ENCODE measurements at places on chromosomes 6 and 20. TPM values are rescaled to one million over a fixed set of nuclear protein-coding genes. Genes with fewer than 3 reads are reported as not detected.

The ZSCAN12 gene
- total RNA-seq: 6.8 TPM

The HSPA1L gene
- 0.53 TPM for total RNA-seq

- no peak for DNase-seq
Measured at GRCh38 chr6:167684276-167685104, 142.2 kb upstream of the AFDN start.

GRCh38 chr6:169804427-169804826, 53.0 kb downstream of the ERMARD start:
- no peak for DNase-seq

DNA sequence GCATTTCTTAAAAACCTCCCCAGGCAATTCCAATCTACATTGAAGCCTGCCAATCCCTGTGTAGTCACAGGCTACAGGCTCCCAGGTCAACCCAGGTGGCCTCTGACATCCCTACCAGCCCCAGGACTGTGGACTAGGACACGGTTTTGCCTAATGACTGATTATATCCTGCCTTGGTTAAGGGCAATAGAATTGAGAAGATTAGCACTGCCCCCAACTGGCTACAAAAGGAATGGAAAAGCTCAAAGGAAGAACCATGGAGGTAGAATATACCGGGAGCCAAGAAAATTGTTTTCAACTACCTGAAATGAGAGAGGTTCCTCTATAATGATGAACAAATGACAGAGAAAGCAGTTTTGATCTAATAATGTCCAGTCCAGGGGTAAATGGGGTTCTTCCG, 421.1 kb upstream of the AGPAT4 start:
- DNase-seq: no peak

DNA sequence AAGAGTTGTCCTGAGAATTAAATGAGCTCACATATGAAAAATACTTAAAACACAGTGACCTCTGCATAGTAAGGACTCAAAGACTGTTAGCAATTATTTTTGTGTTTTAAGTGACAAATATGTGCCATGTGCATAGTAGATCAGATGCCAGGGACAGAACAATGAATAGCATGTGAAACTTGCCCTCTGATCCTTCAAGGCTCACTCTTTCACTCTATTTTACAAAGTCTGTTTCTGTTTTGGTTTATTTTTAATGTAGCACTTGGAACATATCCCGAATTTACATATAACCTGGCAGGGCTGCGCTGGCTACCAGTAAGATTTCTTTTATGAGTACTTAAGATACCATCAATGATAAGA, 135.5 kb upstream of the TNFAIP3 start:
- no peak for DNase-seq

The HLA-DRA gene
- not detected for total RNA-seq

DNA sequence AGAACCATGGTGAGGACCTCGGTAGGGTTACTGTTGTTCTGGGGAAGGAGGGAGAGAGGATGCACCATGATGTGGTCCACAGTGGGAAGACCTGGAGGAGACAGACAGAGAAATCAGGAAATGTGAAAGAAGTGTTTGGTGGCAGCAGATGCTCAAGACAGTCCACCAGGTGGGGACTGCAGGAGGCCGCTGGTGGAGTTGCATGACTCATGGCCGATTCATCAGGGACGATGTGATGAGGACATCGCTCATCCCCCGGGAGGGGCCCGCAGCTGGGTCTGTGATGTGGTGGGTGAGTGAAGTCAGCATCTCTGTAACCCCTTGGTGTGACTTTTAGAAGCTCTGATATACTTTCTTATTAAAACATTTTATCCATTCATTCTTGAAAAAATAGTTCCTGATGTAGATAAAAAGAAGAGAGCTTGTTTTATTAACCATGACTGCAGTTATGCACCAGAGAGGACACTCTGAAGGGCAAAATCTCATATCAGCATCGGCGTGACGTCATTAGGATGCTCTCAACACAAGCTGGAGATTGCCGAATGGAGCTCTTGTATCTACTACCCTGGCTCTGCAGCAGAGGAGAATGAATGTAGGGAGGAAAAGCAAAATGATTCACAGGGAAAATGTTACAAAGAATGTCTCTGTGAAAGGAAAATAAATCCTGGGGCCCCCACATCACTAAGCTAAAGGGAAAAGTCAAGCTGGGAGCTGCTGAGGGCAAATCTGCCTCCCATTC, 71.2 kb downstream of the RAMACL start:
- peak; percentile 85 for DNase-seq

DNA sequence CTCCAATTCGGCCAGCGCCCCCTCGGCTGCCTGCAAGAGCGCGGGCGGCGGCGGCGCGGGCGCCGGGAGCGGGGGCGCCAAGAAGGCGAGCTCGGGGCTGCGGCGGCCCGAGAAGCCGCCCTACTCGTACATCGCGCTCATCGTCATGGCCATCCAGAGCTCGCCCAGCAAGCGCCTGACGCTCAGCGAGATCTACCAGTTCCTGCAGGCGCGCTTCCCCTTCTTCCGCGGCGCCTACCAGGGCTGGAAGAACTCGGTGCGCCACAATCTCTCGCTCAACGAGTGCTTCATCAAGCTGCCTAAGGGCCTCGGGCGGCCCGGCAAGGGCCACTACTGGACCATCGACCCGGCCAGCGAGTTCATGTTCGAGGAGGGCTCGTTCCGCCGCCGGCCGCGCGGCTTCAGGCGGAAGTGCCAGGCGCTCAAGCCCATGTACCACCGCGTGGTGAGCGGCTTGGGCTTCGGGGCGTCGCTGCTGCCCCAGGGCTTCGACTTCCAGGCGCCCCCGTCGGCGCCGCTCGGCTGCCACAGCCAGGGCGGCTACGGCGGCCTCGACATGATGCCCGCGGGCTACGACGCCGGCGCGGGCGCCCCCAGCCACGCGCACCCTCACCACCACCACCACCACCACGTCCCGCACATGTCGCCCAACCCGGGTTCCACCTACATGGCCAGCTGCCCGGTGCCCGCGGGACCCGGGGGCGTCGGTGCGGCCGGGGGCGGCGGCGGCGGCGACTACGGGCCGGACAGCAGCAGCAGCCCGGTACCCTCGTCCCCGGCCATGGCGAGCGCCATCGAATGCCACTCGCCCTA, 963 bp downstream of the FOXF2 start:
- DNase-seq: peak; percentile 29

The PM20D2 gene
- total RNA-seq: 7.1 TPM

GRCh38 chr20:19211661-19212468, 577 bp upstream of the SLC24A3 start:
- DNase-seq: no peak

DNA sequence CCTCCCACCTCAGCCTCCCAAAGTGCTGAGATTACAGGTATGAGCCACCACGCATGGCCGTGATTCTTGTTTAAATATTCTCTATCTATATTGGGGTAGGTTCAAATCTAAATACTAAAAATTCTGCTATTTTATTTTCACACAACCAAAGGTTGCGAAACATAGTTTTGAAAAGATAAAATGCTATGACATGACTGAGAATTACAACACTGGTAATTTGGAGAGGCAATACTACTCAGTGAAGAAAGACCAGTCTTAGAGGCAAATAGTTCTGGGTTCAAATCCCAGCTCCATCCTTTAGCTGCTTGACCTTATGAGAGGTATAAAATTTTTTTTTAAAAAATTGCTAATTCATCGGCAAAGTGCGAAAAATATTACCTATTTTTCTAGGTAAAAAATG, 137.0 kb upstream of the PREP start:
- DNase-seq: no peak

DNA sequence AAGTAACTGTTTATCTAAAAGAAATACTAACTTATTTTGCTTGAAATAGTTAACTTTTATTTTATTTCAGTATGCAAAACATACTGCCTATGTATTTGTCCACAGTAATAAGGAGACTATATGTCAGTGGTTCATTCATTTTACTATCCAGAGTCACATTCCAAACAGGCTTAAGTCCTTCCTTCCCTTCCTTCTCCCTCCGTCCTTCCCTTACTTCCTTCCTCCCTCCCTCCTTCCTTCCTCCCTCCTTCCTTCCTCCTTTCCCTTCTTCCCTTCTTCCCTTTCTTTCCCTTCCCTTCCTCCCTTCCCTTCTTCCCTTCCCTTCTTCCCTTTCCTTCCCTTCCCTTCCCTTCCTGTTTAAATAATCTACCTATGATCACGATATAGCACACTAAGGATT, 899.2 kb downstream of the EYS start:
- no peak for DNase-seq

GRCh38 chr20:58340853-58341252, 31.3 kb downstream of the RAB22A start:
- peak; percentile 28 for DNase-seq

The GPR63 gene
- 0.38 TPM for total RNA-seq

DNA sequence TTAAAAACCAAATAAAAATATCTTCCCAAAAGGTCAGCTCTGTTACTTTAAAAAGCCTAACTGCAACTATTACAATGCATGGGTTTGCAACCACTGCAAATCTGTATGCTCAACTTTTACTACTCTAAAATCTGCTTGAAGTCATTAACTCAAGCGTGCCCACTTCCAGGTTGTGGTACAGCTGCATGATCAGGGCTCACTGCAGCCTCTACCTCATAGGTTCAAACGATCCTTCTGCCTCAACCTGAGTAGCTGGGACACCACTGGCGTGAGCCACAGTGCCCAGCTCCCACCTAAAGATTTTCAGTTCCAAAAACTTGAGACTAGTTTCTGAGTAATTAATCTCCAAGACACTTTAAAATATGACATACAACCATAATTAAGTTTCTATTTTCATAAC, 8.2 kb downstream of the DIDO1 start:
- DNase-seq: no peak

Measured in bronchial epithelial cell (primary cell).